ENCODE measurements at places on chromosomes 2 and 18.

GRCh38 chr2:50538147-50538546, 493.8 kb downstream of the NRXN1 start:
- no peak for DNase-seq

GRCh38 chr2:96874198-96874831, 4.4 kb upstream of the SEMA4C start:
- no peak for DNase-seq

- peak; percentile 30 for DNase-seq
These were observed 28.2 kb downstream of the DTNA start for GRCh38 chr18:34738175-34738894.

GRCh38 chr2:109164739-109165221, 35.8 kb downstream of the SH3RF3 start:
- DNase-seq = no peak

GRCh38 chr2:147456779-147457178, 388.1 kb upstream of the ACVR2A start:
- DNase-seq = no peak

DNA sequence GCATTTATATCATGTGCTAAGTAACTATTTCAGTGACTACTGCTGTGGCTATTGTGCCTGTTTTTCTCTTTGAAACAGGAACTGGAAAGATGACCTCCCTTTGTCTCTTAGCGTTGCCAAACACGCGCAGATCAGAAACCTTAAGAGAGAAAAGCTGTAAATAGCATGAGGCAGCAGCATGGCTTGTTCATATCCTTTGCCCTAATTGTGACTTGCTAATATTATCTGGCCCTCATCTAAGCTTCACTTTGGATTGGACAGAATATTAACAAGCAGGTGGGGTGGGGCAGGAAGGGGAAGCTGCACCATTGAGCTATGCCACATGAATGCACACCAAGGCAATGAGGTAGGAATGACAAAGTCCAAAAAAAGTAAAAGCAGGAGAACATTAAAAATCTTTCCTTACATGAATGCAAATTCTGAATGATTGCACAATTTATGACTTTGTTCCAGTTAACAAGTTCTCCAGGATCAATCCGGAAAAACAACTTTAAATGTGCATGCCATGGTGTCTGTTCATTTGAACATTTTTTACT, 128.4 kb downstream of the IRS1 start:
- DNase-seq = no peak

- DNase-seq = no peak
These were observed 14.6 kb upstream of the CDK5R2 start for GRCh38 chr2:218944759-218945404.

DNA sequence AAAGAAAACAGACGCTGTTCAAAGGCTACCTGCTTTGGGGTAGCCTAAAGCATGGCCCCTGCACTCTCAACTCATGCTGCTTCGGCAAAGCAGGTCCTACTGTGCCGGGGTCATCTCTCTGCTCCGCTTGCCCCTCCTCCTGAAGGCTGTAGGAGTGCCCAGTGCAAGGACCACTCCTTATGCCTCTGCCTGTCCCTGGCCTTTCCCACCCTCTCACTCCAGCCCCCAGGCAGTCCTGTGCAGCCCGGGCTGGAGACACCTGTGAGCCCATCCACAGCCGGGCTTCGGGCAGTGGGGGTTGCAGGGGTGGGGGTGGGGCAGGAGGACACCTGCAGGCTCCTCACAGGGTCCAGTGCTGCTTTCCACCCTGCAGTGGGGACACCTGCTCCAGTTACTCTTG, 69.1 kb downstream of the ACKR3 start:
- DNase-seq = no peak

GRCh38 chr2:69514819-69515218, 77.6 kb upstream of the NFU1 start:
- no peak for DNase-seq

- no peak for DNase-seq
These were observed 104.6 kb upstream of the TPO start for GRCh38 chr2:1308678-1309077.

DNA sequence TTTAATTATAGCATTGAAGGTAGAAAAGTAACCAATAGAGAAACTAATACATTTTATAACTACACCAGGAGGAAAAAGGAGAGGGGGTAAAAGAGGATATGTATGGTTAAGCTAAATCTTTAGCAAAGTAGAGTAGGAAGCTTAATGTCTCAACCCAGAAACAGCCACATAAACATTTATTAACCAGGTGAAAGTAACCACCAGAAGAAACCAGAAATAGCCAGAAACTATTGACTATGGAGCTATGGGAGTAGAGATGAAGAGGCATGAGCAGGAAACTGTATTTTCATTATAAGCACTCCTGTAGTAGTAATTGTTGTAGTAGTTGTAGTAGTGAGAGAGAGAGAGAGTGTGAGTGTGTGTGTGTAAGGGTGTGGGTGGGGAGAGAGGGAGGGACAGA, 617.5 kb upstream of the CHAC2 start:
- peak; percentile 7 for DNase-seq

- DNase-seq = no peak
These were observed 73.9 kb downstream of the PRKRA start for GRCh38 chr2:178377046-178377445.

DNA sequence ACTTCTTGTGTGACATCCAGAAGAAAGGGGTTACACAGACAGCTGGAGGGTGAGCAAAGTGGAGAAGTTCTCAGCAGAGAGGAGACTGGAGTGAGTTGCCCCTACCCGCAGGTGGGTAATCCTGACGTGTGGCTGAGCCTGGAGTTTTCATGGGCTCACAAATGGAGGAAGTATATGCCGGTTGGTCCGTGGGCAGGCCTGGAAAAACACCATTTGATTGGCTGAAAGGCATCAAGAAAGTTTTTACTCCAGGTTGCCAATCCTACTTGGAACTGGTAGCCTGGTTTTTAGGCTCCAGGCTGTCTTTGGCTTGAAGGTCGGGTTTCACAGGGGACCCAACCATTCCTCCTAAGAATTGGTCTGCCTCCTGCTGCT, 1177.4 kb upstream of the LRRTM1 start:
- DNase-seq = no peak

Data from epithelial cell of proximal tubule (primary cell).